Fibroblast of upper back skin (primary cell): ENCODE measurements at places on chromosomes 5 and 9.

GRCh38 chr9:89522959-89523285 lies 25.0 kb upstream of the SEMA4D start:
- DNase-seq = no peak

GRCh38 chr9:90169490-90169889 lies 473.1 kb downstream of the DIRAS2 start:
- DNase-seq = no peak

GRCh38 chr5:131536850-131537448 lies 98.1 kb downstream of the RAPGEF6 start:
- no peak for DNase-seq

DNA sequence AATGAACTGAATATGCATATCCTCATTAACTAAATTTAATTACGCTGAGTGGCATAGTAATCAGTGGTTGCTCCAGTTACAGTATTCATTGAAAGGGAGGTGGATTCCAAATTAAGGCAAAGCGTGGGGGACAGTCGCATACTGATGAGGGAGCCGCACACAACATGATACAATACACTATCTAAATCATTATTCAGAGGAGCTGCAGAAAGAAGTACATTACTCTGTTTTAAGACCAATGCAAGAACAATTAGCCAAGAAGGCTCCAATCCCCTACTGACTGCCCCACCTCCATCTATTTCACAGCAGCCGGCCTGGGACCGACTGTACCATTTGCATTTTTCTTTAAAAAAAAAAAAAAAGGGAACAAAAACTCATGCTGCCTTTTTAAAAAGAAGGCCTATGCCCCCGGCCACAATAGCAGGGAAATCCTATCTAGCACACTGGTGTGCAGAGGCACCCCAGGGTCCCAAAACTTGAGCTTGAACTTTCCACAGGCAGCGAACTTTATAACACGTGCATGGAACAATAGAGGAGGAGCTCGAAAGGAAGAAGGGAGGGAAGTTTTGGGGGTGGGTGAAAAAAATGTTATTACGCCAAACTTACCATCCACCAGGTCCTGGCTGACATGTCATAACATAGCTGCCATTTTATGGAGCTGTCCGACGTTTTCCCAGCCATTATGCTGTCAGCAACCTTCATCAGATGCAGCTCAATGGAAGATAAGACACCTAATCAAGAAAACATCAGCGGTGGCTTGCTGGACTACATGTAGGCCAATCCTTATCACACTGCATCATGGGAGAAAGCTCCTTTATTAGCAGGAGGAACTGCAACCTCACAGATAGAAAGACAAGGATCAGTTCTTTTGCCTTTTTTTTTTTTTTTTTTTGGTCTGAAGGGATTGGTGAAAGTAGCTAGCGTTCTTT lies 161.6 kb downstream of the ZDHHC21 start:
- no peak for DNase-seq
